NCI-H446 treated with DMSO at 0.1 percent for 48 hours (cell line): ENCODE measurements at places on chromosomes 12 and 14.

DNA sequence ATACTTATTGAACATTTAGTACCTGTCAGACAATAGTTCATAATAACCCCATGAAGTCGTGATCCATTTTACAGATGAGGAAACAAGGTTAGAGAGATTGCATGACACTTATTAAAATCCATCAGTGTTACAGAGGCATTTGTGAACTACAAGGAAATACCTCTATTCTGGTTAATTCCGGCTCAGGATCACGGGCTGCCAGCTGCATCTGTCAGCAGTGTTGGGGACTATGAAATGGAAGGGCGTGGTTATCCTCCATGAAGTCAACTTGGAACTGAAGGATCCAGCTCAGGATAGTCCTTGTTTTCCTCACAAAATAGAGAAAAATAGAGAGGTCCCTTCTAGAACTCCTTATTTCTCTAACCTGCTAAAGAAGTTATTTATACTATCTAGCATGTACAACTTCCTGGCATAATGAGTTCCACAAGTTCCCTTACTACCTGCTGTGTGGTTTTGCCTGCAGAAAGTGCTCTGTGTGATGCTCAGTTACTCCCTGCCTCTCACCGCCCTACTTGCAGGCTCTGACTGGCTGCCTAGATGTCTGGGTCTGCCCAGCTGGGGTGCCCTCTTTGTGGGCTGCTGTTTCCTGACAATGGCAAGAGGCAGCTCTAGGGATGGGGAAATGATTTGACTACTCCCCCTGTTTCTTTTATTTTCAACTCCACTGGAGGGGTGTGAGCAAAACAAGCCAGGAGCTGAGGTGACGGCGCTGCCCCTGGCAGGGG lies 36.8 kb downstream of the PLXNC1 start:
- DNase-seq = no peak

- DNase-seq = no peak
Measured at GRCh38 chr14:104799244-104800014, 1.5 kb upstream of the ZBTB42 start.

DNA sequence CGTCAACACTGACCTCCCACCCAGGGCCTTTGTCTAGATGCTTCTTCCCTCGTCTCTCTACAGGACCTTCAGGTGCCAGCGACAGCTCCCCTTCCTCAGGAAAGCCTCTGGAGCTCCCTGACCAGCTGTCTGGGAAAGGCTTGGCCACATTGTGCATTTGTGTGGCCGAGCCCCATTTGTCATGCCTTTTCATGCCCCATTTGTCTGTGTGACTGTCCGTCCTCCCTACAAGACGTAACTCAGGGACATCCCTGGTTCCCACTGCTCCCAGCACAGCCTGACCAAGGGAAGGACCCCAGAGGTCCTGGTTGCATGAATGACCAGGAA lies 23.8 kb downstream of the ZFYVE21 start:
- no peak for DNase-seq

DNA sequence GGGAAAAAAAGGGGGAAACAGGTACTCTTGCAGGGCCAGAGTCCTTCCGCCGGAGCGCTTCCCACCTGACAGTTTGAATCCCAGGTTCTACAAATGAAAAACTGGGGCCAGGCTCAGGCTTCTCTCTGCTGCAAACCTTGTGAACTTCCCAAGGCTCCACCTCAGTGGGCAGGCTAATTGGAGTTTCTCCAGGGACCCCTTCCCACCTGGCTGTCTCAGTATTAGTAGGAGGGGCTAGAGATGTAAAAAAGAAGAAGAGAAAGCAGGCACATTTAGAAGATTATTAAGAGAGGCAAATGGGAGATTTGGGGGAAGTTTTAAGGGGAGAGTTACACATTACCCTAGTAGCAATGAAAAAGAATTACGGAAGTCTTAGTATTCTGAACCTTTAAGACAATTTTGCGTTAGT lies 20.0 kb upstream of the CLEC2D start:
- DNase-seq = no peak

DNA sequence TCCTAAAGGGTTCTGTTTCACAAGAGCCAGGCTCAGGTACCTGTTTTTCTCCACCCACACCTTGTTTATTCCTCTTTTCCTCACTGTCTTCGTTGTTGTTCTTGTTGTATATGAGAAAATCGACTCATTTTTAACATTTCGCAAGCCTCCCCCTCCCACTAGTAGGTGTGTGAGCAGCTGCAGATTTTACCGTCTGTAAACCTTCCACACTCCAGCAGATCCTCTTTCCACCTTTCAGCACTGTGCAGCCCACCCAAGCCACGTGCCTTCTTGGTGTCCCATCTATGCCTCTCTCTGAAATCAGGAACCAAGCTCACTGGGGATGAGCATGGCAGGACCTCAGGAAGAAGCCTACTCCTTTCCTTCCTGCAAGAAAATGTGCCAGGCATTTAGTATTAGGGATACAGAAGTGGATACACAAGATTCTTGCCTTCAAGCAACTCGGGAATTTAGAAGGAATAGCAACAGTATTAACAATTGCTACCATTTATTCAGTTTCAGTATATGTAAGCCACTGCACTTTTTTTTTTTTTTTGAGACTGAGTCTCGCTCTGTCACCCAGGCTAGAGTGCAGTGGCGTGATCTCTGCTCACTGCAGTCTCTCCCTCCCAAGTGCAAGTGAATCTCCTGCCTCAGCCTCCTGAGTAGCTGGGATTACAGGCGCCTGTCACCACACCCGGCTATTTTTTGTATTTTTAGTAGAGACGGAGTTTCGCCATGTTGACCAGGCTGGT lies 113.6 kb downstream of the CHST11 start:
- no peak for DNase-seq

GRCh38 chr12:131836714-131837397 lies 8.7 kb downstream of the MMP17 start:
- DNase-seq = no peak

DNA sequence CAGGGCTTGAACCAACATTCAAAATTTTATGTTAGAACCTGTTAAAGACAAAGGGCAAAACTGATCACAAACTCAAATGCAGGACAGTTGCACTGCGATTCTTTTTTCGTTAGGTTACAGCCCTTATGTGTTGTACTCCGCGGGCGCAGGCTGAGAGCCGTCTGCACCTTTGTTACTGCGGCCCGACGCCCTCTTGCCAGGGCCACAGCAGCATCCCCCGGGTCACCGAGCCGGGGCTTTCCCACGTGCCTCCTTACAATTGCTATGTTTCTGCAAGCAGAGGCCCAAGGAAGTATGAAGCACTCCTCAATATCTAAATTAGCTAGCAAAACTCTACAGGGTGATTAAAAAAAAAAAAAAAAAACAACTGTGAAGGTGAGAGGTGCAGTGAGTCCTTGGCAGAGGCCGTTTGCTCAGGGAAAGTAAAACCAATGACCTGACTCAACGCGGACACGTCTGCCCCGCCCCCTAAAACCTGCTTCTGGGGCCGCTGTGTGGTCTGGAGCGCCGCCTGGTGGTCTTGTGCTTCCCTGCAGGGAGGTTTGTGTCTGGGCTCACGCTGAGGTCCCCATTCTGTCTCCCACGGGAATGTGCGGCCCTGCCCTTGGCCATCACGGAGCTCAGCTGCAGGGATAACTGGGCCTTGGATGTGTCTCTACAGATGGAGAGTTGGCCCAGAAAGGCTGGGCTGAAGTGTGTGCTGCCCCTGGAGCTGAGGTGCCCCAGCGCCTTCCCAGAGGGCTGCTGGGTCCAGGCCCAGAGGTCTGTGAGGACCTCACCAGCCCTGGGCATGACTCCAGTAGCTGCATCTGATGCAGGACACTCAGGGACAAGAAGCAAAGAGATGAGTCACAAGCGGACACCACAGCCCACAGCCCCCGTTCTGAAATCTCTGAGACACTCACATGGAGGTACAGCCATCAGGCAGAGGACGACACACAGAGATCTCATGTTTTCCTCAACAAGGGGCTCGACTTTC lies 418.5 kb downstream of the TMEM121 start:
- DNase-seq = peak; percentile 3

- DNase-seq = no peak
Measured at GRCh38 chr14:100979780-100980179, 76.3 kb upstream of the RTL1 start.

- no peak for DNase-seq
Measured at GRCh38 chr14:101062065-101062450, 158.5 kb upstream of the RTL1 start.

DNA sequence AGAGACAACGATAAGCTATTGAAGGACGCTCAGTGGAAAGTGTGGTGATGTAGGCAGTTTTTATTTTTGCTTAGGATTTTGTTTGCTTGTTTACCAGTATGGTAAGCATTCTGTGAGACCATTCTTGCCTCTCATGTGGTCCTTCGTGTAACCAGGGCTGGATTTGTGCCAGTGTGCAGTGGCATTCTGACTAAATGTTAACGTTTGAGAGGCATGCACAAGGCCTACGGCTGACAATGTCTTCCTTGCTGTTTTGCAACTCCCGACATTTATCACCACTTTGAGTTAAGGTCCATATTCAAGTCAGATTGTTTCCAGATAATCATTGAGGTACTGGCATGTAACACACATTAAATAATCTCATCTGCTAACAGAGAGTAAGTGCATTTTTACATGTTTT lies 102.3 kb upstream of the BCAT1 start:
- DNase-seq = no peak

GRCh38 chr12:12190087-12190809 lies 76.6 kb downstream of the LRP6 start:
- no peak for DNase-seq

GRCh38 chr12:60266381-60266852 lies 670.6 kb downstream of the SLC16A7 start:
- no peak for DNase-seq

- no peak for DNase-seq
Measured at GRCh38 chr12:106109168-106109910, 29.4 kb downstream of the NUAK1 start.

GRCh38 chr12:88947486-88948043 lies 367.3 kb upstream of the KITLG start:
- no peak for DNase-seq

GRCh38 chr14:91394105-91395081 lies 23.2 kb downstream of the CCDC88C start:
- DNase-seq = no peak

DNA sequence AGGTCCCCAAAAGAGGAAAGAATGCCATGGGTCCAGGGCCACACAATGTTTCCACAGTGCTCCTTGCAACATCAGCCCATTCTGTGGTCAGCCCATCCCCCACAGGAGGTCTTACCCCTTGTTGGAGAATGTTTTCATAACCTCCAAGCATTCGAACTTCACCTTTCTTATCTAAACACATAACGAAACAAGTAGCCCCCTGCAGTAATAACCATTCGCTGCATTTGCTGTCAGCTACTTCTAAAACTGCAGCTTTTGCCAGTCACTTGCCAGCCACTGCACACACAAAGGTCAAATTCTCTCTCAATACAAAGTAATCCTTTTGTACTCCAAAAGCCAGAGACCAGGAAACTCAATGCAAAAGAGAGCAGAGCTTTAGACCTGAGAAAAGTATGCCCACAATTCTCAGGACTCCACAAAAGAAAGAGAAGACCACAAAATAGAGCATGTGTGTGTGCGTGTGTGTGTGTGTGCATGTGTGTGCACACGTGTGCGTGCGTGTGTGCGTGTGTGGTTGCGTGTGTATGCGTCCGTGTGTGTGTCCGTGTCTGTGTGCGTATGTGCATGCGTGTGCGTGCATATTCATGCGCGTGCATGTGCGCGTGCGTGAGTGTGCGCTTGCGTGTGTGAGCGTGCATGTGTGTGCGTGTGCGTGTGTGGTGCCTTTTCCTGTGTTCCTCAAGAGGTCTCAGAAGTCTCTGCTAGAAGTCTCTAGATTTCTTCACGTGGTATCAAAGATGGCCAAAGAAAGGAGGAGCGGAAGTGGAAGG lies 31.7 kb upstream of the NINJ2 start:
- no peak for DNase-seq

GRCh38 chr12:105641749-105642148 lies 311.3 kb downstream of the C12orf75 start:
- DNase-seq = no peak

DNA sequence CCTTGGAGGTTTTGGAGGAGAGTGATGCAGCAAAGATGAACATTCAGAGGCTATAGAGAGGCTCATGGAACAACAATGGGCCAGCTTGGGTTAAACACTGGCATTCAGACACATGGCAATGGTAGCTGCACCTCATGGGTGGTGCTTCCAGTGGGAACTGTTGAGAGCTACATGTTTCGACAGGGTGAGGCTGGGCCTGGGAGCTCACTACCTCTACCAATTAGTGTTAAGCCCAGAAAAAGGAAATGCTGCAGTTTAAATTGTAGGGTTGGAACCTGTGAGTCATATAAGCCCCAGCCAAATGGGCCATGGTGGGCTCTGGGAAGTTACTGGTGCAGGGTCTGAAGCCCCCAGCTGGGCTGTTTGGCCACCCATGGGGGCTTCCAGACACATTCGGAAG lies 279.7 kb downstream of the ZFP36L1 start:
- no peak for DNase-seq

DNA sequence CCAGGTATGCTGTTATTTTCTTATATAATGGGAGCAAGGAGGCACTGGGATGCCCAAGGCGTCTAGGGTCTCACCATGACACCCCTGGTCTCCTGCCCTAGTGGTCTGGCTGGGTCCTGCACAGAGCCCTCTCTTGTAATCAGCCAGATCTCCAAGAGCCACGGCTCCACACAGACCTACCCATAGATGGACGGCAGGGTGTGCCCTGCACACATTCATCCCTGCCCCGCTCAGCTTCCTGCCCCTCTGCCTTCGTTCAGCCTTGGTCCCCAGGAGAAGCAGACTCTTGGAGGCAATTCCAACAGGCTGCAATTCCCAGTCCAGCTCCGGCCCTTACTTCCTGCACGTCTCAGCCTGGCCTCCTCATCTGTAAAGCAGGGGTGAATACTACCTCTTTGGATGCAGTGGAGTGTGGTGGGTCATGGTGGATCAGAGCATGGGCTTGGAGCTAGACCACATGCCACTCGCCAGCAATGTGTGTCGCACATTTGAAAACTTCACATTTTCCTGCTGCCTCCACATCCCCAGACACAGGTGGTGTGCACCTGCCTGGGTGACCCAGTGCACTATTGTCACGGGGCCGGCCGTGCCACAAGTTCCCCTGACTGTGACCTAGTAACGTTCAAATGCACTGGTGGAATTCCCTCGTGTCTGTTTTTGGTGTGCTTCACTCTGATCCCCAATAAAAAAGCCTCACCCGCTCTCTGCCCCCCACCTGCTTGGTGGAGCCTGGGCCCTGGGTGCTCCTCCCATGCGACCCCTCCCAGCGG lies 171.1 kb upstream of the PRMT8 start:
- no peak for DNase-seq

GRCh38 chr12:47216150-47216677 lies 136.5 kb upstream of the AMIGO2 start:
- DNase-seq = no peak

- DNase-seq = no peak
Measured at GRCh38 chr14:32329690-32330285, 690 bp downstream of the AKAP6 start.

- DNase-seq = no peak
Measured at GRCh38 chr12:89817501-89818226, 109.0 kb upstream of the ATP2B1 start.
